COR-L47 (cell line): ENCODE measurements at places on chromosomes 7 and 10.
A peak's percentile ranks its signal among the peaks of the same experiment; 100 is the strongest.

DNA sequence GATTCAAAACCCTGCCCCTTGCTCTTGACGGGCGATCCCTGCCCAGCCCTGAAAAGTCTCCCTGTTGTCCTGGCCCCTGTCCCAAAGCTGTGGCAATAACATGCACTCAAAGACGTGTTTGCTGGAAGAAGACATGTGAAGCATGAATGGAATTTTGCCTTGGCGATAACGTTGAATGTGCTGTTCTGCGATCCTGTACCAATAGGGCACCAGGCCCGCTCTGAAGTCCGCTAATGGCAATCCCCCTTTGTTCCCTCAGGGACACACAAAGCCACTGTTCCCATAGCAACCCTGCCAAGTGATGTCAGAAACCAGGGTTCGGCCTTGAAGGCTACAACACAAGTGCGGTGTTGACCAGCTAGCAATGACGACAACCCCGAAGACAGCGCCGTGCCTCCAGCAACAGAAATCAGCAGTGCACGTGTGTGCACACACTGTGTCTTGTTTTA, 284.6 kb downstream of the KLF6 start:
- no peak for DNase-seq

GRCh38 chr10:15898046-15898445, 37.7 kb upstream of the MINDY3 start:
- no peak for DNase-seq

- DNase-seq, result no peak
These were observed 143.5 kb upstream of the UNC5B start for GRCh38 chr10:71068861-71069271.

GRCh38 chr7:34364130-34364529, 293.9 kb upstream of the NPSR1 start:
- DNase-seq, result no peak

GRCh38 chr7:20661884-20662283, 46.4 kb downstream of the ABCB5 start:
- DNase-seq, result no peak

DNA sequence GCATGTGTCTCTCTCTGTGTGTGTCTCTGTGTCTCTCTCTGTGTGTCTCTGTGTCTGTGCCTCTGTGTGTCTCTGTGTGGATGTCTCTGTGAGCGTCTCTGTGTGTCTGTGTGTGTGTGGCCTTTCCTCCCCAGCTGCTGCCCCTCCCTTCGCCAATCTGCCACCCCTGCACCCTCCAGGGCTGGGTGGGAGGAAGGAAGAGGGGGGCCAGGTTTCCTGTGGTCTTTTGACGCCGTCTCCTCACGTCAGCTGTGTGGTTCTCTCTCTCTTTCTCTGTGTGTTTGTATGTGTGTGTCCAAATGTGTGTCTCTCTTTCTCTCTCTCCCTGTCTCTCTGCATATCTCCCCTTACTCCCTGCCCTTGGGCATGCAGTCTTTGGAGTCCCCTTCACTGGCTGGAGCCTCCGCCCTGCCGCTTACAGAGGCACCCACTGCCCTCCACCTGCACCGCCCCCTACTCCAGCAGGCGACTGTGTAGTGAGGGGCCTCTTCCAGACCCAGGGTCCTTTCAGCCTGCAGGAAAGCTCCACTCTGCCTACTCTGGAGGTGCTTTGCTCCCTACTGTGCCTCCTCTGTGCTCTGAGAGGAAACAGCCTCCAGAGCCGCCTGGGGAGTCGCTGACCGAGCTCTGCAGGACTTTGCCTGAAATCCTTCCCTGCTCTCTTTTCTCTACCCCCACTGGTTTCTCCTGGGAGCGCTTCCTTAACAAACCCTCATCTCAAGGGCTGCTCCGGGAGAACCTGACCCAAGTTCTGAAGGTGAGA, 44.2 kb upstream of the C10orf71 start:
- DNase-seq, result no peak

DNA sequence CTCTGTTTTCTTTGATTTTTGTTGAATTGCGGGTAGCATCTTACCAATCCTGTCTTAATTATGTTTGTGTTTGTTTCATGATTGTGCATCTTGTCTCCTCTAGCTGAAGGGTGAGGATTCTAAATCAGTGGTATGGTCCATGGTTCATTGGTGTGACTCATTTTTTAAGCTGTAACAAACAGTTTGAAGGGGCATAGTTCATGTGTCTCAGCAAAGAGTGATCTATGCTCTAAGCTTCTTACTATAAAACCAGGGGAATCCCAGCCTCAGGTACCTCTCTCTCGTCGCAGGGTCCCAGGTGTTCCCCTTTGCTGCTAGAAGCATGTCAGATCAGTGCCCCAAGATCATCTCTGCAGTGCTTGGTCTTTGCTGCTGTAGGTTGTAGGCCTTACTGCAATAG, 100.1 kb downstream of the OTUD1 start:
- no peak for DNase-seq

- peak; percentile 86 for DNase-seq
These were observed at the start of gene ASL for GRCh38 chr7:66075590-66076461. Gene ASL, plus strand, starts transcription at chr7:66075819. Its CDS starts 263 bp downstream, at chr7:66076082.

DNA sequence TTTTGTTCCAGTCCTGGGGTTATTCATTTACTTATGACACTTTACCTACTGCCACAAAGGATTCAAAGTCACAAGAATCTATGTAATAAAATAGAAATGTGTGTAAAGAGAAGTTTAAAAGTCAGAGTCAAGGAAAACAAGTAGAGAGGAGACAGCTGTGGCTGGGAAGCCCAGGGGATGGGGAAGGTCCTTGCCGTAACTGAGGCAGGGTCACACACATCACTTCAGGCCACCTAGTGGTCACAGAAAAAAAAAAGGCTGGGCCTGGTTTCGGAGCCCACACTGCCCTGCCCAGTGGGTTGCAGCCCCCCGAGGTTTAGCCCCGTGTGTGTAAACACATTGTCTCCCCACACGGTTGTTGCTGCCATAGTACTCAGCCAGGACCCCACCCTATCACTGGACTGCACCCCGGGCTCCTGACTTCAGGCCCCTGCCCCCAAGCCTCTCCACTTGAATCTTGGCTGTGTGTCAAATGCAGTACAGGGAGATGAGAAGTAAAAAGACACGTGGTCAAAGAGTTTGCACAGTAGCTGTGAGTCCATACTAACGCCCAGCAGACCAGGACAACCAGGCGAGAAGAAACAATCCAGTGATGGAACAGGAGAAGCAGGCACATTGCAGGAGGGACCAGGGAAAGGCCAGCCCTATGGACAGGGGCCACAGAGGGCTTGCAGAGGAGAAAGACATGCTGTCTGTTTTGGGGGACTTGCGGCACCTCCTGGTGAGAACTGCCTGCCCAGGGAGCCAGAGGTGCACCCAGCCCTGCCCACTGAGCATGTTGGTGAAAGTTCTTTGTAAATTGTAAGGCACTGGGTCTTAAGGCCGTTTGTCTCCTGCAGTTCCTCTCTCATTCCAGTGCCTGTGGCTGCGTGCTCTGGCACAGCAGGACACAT, 91.4 kb upstream of the MACROH2A2 start:
- no peak for DNase-seq

GRCh38 chr7:8109196-8110022, 140.8 kb downstream of the GLCCI1 start:
- no peak for DNase-seq
